CD4-positive, CD25-positive, alpha-beta regulatory T cell (primary cell): ENCODE measurements at places on chromosomes 1 and 21. TPM values are rescaled to one million over a fixed set of nuclear protein-coding genes. Genes with fewer than 3 reads are reported as not detected.
A peak's percentile ranks its signal among the peaks of the same experiment; 100 is the strongest.

MCOLN2 gene
- total RNA-seq = 6.4 TPM

DNA sequence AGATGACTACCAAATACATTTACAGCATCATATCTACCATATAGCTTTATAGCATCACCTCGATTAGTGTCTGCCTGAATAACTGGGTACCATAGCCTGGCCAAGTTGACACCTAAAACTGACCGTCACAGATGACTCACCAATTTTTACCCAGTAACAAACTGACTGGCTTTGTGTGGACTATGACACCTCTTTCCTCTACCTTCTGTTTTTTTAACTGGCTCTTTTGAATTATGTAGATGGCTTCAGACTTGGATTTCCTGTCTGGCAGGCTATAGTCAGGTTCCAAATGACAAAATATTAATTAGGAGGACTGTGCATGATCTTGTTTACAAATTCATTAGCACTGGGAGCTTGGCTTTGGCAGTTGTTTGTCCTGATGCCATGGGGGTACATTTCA, 360.3 kb downstream of the TGFB2 start:
- H3K4me1 ChIP-seq = no peaks in the 10 kb centered on the region
- H3K27me3 ChIP-seq = no peaks in the 10 kb centered on the region
- DNase-seq = no peak
- H3K27ac ChIP-seq = no peak overlapping the region
- H3K36me3 ChIP-seq = no peaks in the 10 kb centered on the region

DNA sequence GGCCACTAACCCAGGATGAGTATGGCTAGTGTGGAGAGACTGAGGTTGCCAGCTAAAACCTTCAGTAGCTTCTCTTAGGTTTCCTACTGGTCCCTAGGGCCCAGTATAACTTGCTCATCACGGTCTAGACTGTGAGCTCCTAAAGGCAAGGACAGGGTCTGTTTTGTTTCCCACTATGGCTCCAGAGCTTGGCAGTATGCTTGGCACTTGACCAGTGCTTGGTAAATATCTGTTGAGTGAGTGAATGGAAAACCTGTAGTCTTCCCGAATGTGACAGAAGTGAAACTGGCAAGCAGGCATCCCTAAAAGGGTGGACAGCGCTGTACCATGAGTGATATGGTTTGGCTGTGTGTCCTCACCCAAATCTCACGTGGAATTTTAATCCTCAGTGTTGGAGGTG, 13.1 kb upstream of the PARS2 start:
- no peaks in the 10 kb centered on the region for H3K27me3 ChIP-seq
- no peak for DNase-seq
- H3K4me1 ChIP-seq = no peaks in the 10 kb centered on the region

NPPB gene
- not detected for total RNA-seq

DNA sequence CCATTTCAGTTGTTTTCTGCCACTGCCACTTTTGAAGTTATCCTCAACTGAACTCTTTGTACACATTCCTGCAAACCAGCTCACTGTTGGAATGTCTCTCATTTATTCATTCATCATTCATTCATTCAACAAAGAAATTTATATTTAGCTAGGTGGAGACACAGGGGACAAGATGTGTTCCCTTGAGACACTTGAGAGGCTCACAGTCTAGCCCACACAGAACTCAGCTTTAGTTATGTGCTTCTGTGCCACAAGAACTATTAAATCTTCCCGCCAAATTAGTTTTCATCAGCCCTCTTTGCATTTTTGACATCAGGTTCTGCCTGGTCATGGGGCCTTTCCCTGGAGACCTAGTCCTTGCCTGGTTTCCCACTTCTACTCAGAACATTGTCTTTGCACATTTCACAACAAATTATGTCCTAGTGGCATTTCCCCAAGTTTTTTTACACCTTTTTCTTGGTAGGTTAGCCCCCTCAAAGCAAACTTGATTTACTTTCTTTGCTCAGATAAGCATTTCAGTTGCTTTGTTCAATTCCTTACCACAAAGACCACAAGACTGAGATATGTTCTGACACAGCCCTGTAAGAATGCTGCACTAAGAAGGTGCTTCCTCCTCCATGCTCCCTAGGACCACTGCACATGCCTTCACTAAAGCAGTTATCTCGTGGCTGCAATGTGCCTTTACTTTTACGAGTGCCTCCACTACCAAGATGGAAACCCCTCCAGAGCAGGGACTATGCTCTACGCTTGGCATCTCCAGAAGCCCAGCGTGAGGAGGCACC, 31.0 kb downstream of the ILDR2 start:
- H3K4me1 ChIP-seq = no peaks in the 10 kb centered on the region
- peaks cover 27% of the 10 kb centered on the region for H3K27me3 ChIP-seq
- no peak overlapping the region for H3K4me3 ChIP-seq
- no peak overlapping the region for H3K27ac ChIP-seq
- no peak for DNase-seq

GRCh38 chr21:43817157-43818086, 28.0 kb downstream of the RRP1 start:
- no peaks in the 10 kb centered on the region for H3K27me3 ChIP-seq
- no peak for DNase-seq
- no peak overlapping the region for H3K27ac ChIP-seq

- no peaks in the 10 kb centered on the region for H3K27me3 ChIP-seq
- H3K4me1 ChIP-seq = no peaks in the 10 kb centered on the region
- DNase-seq = no peak
- no peak overlapping the region for H3K27ac ChIP-seq
These were observed 126.3 kb upstream of the ATP1B1 start for GRCh38 chr1:168980180-168980579.

GRCh38 chr1:197181982-197182381, 35.5 kb upstream of the ASPM start:
- peaks cover 49% of the 10 kb centered on the region for H3K36me3 ChIP-seq
- H3K4me3 ChIP-seq = peak overlapping the region; percentile 33
- no peaks in the 10 kb centered on the region for H3K27me3 ChIP-seq
- peak overlapping the region; percentile 37 for H3K27ac ChIP-seq
- peaks cover 11% of the 10 kb centered on the region for H3K4me1 ChIP-seq

RIPK4 gene
- total RNA-seq = 0.52 TPM

DNA sequence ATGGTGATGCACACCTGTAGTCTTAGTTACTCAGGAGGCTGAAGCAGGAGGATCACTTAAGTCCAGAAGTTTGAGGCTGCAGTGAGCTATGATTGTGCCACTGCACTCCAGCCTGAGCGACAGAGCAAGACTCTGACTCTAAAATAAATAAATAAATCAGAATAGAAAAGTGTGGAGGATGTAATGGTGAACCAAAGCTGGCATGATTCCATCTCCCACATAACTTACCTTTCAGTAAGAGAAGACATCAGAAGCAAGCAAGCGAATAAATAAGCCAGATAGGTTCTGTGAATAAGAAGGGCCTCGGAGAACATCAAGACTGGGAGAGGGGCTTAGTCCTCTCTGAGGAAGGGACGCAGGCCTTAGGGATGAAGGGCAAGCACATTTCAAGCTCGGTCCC, 59.5 kb downstream of the TOMM20 start:
- no peak overlapping the region for H3K27ac ChIP-seq
- H3K27me3 ChIP-seq = no peaks in the 10 kb centered on the region
- no peaks in the 10 kb centered on the region for H3K36me3 ChIP-seq
- no peak for DNase-seq
- no peak overlapping the region for H3K4me3 ChIP-seq
- H3K4me1 ChIP-seq = peaks cover 4% of the 10 kb centered on the region

DNA sequence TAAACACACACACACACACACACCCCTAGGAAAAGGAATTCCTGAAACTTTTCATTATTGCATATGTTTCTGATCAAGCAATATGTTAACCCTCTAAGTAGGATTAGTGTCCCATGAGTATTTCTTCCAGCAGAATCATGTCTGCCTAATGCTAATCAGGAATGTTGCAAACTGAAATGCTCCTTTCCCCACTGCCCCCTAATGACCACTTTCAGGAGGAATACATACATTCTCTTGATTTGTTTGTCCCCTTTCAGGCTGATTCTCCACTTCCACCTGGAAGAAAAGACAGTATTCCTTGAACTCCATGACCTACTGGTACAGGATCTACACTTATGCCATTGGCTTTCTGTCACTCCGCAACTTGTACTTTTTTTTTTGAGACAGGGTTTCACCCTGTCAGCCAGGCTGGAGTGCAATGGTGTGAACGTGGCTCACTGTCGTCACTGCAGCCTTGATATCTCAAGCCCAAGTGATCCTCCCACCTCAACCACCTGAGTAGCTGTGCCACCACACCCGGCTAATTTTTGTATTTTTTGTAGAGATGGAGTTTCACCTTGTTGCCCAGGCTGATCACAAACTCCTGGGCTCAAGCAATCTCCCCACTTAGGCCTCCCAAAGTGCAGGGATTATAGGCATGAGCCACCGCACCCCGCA, 56.7 kb downstream of the LRIG2 start:
- H3K4me1 ChIP-seq = peaks cover 3% of the 10 kb centered on the region
- H3K4me3 ChIP-seq = no peak overlapping the region
- peaks cover 18% of the 10 kb centered on the region for H3K36me3 ChIP-seq
- no peaks in the 10 kb centered on the region for H3K27me3 ChIP-seq

DNA sequence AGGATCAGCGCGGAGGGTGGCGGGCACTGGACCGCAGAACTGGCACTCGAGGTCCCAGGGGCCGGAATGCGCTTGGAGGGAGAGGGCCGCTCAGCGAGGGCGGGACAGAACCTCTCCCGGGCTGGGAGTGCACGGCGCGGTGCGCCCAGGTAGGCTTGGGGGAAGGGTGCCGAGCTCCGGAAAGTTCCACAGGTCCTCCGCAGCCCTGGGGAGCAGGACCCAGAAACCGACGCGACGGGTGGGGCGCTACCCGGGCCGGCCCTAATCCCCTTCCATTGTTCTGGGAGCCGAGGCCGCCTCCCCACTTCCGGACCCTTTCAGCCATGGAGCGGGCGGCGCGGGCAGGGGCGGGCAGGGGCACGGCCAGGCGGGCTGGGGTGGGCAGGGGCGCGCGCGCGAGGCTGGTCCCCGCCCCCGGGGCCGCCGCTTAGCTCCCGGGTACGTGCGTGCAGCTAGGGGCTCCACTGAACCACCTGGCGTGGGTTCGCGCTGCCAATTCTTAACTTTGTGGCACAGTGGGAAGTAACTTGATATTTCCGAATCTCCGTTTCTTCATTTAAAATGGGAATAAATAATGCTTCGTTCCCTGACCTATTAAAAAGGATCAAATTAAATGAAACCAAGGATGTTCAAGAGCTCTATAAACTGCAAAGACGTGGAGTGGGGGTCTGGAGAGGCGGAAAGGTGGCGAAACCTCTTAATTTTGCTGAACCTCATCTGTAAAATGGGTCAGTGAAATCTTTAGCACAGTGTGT, 20.7 kb downstream of the LGR6 start:
- H3K4me1 ChIP-seq = no peaks in the 10 kb centered on the region
- H3K4me3 ChIP-seq = no peak overlapping the region
- no peak for DNase-seq
- peaks cover 39% of the 10 kb centered on the region for H3K27me3 ChIP-seq
- no peaks in the 10 kb centered on the region for H3K36me3 ChIP-seq
- H3K27ac ChIP-seq = no peak overlapping the region

- H3K4me3 ChIP-seq = no peak overlapping the region
- H3K27me3 ChIP-seq = peaks cover 2% of the 10 kb centered on the region
- no peaks in the 10 kb centered on the region for H3K36me3 ChIP-seq
- H3K27ac ChIP-seq = no peak overlapping the region
- DNase-seq = no peak
These were observed 125.5 kb downstream of the PTPN14 start for GRCh38 chr1:214425716-214426425.

DNA sequence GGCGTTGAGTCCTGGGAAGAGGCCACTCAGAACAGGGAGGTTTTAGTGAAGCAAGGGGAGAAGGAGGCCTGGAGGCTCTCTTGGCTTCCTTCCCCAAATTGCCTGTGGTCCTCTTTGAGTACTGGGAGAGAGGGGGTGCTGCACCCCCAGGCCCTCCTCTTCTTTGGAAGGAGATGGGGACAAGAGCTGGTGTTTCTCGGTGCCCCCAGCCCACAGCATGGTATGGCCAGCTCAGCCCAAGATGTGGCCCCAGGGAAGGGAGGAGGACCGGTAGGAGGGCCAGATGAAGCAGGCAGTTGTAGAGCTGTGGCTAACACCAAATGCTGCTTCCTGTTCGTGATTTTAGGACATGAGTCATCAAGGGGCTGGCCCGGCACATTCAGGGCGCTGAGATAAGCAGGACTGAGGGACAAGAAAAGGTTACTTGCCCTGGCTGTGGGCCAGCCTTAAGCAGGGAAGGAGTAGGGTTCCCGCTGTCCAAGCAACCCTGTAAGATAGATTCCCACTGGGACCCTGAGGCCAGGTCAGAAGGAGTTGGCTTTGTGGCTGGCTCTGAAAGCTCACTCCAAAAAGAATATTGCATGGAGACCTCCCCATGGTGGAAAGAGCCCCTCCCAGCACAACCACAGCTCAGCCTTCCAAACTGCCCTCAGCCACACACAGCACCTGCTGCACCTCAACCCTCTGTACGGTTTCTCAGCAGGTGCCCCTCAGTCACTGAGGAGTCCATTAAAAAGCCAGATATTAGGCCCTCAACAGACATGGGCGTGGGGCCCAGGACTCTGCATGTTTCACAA, 4.9 kb upstream of the TNFRSF1B start:
- peak overlapping the region; percentile 91 for H3K27ac ChIP-seq
- H3K4me1 ChIP-seq = peaks cover 94% of the 10 kb centered on the region
- DNase-seq = peak; percentile 63
- peak overlapping the region; percentile 53 for H3K4me3 ChIP-seq
- no peaks in the 10 kb centered on the region for H3K36me3 ChIP-seq

GRCh38 chr1:11650331-11650991, 3.8 kb downstream of the FBXO2 start:
- H3K4me1 ChIP-seq = peaks cover 30% of the 10 kb centered on the region
- no peak overlapping the region for H3K4me3 ChIP-seq
- H3K27ac ChIP-seq = no peak overlapping the region
- no peaks in the 10 kb centered on the region for H3K36me3 ChIP-seq
- no peaks in the 10 kb centered on the region for H3K27me3 ChIP-seq
- peak; percentile 76 for DNase-seq

- peak overlapping the region; percentile 27 for H3K4me3 ChIP-seq
- peak; percentile 95 for DNase-seq
- H3K4me1 ChIP-seq = peaks cover 15% of the 10 kb centered on the region
- peak overlapping the region; percentile 37 for H3K27ac ChIP-seq
These were observed 15.3 kb upstream of the TMCO2 start for GRCh38 chr1:40232444-40232843.

DNA sequence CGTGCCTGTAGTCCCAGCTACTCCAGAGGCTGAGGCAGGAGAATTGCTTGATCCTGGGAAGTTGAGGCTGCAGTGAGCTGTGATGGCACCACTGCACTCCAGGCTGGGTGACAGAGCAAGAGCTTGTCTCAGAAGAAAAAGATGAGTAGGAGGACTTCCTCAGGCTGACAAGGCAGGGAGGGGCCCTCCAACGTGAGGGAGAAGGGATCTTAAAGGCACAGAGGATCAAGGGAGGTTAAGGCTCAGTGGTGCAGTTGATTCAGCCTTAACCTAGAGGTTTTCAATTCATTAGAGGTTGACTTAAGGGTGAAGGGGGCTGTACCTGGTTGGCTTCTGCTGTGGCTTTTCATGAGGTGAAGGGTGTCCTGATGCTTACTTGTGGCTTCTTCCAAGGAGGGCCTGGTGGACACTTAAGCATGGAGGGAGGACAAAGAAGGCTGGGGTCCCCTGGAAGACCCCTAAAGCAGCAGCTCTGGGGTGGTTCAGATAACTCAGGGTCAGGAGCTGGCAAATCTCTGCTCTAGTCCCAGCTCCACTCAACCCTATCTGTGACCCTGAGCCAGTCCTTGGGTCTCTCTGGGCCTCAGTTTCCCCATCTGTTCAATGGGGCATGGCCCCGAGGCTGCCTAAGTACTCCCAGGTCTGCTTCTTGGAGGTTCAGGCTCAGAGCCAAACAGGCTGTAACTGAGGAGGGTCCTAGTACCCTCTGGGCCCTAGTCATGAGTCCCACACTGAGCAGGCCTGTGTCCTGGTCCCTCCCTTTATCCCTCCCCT, 6.3 kb downstream of the EXTL1 start:
- H3K36me3 ChIP-seq = no peaks in the 10 kb centered on the region
- H3K4me1 ChIP-seq = no peaks in the 10 kb centered on the region
- peak; percentile 17 for DNase-seq
- no peak overlapping the region for H3K27ac ChIP-seq

RGS8 gene
- not detected for total RNA-seq

IL12RB2 gene
- total RNA-seq = 43.5 TPM
